ENCODE measurements at places on chromosomes 5 and 9. TPM values are rescaled to one million over a fixed set of nuclear protein-coding genes. Genes with fewer than 3 reads are reported as not detected.

Gene ARL14EPL
- not detected for total RNA-seq

Gene ELL2
- 132 TPM for total RNA-seq

Gene ORM2
- total RNA-seq: not detected

Gene CDC20B
- not detected for total RNA-seq

Gene MYO10
- 0.34 TPM for total RNA-seq

Gene IFNA21
- not detected for total RNA-seq

Gene INSL6
- not detected for total RNA-seq

Gene C9orf43
- total RNA-seq: 0.65 TPM

Gene OR1N2
- total RNA-seq: not detected

Gene SV2C
- total RNA-seq: 0.10 TPM

Gene NCS1
- total RNA-seq: 29.1 TPM

Gene STOM
- total RNA-seq: 51.9 TPM

Gene INSL4
- total RNA-seq: not detected

Gene SEMA6A
- total RNA-seq: not detected

Gene ABCA1
- total RNA-seq: 6.1 TPM

Gene SLC6A7
- total RNA-seq: not detected

Gene TMEM174
- not detected for total RNA-seq

Gene LCP2
- total RNA-seq: 213 TPM

Gene ZBED3
- 0.61 TPM for total RNA-seq

Gene CYLC2
- total RNA-seq: not detected

Gene SLC36A3
- not detected for total RNA-seq

Gene PCDHA1
- total RNA-seq: not detected

Gene TOR4A
- 6.8 TPM for total RNA-seq

Gene IL5
- 4.1 TPM for total RNA-seq

Gene SLC22A5
- total RNA-seq: 3.6 TPM

Gene GCNT4
- total RNA-seq: 2.4 TPM

Gene OR1Q1
- not detected for total RNA-seq

Gene KIF4B
- 0.05 TPM for total RNA-seq

Gene SHOC1
- total RNA-seq: not detected

Gene FUT7
- total RNA-seq: 1.3 TPM

Gene EPB41L4A
- total RNA-seq: 0.95 TPM

Gene ISL1
- total RNA-seq: not detected

Gene OTULINL
- total RNA-seq: 12.3 TPM

Gene FBP2
- not detected for total RNA-seq

Gene PLGRKT
- 59.4 TPM for total RNA-seq

Gene RNF183
- total RNA-seq: 0.39 TPM

Gene MEIKIN
- 2.1 TPM for total RNA-seq

Gene GLIPR2
- total RNA-seq: 25.8 TPM

Gene C6
- total RNA-seq: not detected

Gene MOB3B
- total RNA-seq: 0.38 TPM

Gene SKP2
- total RNA-seq: 34.7 TPM

Gene EGFLAM
- total RNA-seq: not detected

Data from activated CD4-positive, alpha-beta memory T cell treated with anti-CD3 and anti-CD28 coated beads for 36 hours (primary cell).